ENCODE measurements at places on chromosomes 2 and 18.

- H3K27me3 ChIP-seq = peaks cover 12% of the 10 kb centered on the region
- peak; percentile 9 for DNase-seq
- H3K4me1 ChIP-seq = no peaks in the 10 kb centered on the region
- H3K4me3 ChIP-seq = no peak overlapping the region
- no peak overlapping the region for H3K27ac ChIP-seq
Observed at GRCh38 chr2:26585100-26585499, 56.1 kb downstream of the CIB4 start.

DNA sequence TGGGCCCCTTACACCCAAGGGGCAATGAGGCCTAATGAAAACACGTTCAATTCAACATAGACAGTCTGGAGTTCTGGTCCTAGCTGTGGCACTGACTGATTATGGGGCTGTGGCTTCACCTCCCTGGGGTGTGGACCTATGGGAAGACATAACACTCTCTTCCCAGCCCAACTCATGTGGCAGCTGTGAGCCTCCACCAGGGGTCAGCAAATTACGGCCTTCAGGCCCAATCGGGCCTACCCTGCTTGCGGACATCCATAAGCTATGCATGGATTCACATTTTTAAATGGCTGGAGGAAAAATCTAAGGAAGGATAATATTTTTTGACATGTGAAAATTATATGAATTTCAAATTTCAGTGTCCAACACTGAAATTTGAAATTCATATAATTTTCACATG is 101.3 kb downstream of the LOXHD1 start:
- no peak overlapping the region for H3K4me3 ChIP-seq
- peaks cover 9% of the 10 kb centered on the region for H3K27me3 ChIP-seq
- peaks cover 2% of the 10 kb centered on the region for H3K36me3 ChIP-seq
- no peak overlapping the region for H3K27ac ChIP-seq

- H3K4me1 ChIP-seq = peaks cover 19% of the 10 kb centered on the region
- no peak for DNase-seq
- no peak overlapping the region for H3K4me3 ChIP-seq
- peaks cover 19% of the 10 kb centered on the region for H3K36me3 ChIP-seq
- H3K27me3 ChIP-seq = peaks cover 11% of the 10 kb centered on the region
- H3K27ac ChIP-seq = peak overlapping the region; percentile 43
Observed at GRCh38 chr2:10947005-10947440, 35.3 kb downstream of the KCNF1 start.

DNA sequence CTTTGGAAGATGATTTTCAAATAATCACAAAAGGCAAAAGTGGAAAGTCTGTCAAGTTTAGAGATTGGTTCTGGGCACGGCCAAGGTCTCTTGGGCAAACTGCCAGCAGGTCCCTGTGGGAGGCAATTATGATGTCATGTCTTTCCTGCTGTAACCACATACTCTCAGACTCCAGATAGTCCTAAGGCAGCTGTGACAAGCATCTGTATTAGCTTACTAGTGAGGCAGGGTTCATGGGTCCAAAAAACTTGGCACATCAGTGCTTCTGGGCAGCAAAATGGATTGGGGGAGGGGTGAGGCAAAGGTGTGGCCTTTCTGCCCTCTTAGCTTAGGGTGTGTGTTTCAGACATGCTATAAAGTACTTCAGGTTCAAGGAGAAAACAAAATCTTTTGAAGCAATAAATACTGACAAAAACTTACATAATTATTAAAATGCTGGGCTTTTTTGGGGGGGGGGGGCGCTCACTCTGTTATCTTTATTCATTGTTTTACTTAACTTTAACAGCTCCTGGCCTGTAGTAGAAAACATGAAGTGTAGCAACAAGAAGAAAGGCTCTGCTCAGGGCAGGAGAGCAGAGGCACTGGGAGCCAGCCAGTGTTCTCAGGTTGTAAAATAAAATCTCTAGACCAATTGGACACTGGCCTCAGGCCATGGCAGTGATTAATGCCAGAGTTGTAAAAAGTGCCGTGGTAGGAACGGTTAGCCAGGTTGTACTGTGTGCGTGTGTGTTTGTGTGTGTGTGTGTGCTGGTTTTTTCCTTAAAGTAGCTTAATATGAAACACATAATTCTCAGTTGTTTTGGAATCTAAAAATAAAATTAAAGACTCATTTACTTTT is 14.3 kb upstream of the TANC1 start:
- no peaks in the 10 kb centered on the region for H3K4me1 ChIP-seq
- H3K27ac ChIP-seq = no peak overlapping the region
- no peak overlapping the region for H3K4me3 ChIP-seq
- H3K36me3 ChIP-seq = no peaks in the 10 kb centered on the region
- H3K27me3 ChIP-seq = no peaks in the 10 kb centered on the region
- DNase-seq = peak; percentile 45

DNA sequence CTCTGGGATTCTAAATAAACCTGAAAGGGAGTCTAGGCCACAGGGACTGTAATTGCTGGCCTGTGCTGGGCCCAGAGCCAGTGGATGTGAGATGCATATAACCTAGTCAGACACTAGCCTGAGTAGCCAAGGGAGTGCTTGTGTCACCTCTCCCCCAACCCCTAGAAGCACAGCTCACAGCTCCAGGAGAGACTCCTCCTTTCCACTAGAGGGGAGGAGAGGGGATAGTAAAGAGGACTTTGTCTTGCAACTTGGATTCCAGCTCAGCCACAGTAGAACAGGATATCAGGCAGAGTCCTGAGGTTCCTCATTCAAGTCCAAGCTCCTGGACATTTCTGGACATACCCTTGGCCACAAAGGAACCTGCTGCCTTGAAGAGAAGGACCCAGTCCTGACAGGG is 18.4 kb upstream of the EVA1A start:
- no peaks in the 10 kb centered on the region for H3K36me3 ChIP-seq
- no peaks in the 10 kb centered on the region for H3K4me1 ChIP-seq
- no peaks in the 10 kb centered on the region for H3K27me3 ChIP-seq
- H3K27ac ChIP-seq = no peak overlapping the region
- no peak for DNase-seq

GRCh38 chr2:34799556-34799955 is 1200.5 kb upstream of the FAM98A start:
- no peak for DNase-seq
- no peaks in the 10 kb centered on the region for H3K36me3 ChIP-seq

DNA sequence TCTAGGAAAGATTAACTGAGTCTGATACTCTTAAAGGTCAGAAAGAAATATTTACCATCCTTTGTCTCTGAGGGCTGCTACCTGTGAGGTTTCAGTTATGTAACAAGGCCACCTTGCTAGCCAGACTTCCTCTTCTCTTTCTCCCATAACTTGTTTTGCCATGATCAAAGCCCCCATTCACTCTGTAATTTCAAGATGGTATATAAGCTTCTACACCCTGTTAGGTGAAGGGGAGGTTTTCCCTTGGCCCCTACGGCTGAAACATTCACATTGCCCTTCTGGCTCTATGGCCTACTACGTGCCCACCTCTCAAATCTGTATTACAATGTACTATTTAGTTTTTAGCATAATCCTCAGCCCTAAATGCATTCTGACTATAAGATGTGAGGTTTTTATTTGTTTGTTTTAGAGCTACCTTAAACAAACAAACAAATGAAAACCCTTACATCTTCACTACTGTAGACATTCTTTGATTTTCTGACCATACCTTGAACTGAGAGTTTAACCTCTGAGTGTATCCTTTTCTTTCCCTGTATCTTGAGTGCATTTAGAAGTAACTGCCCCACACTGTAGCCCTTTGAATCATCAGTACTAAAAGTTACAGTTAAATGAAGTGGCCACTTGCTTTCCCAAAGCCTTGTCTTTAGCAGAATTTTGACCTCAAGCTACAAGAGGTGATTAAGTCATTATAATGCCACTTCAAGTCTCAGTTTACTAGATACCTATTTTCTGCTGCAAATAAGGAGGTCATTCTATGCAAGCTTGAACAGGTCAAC is 332.2 kb downstream of the SOCS6 start:
- H3K36me3 ChIP-seq = no peaks in the 10 kb centered on the region
- no peak overlapping the region for H3K27ac ChIP-seq
- no peak overlapping the region for H3K4me3 ChIP-seq
- H3K4me1 ChIP-seq = peaks cover 10% of the 10 kb centered on the region
- DNase-seq = no peak

DNA sequence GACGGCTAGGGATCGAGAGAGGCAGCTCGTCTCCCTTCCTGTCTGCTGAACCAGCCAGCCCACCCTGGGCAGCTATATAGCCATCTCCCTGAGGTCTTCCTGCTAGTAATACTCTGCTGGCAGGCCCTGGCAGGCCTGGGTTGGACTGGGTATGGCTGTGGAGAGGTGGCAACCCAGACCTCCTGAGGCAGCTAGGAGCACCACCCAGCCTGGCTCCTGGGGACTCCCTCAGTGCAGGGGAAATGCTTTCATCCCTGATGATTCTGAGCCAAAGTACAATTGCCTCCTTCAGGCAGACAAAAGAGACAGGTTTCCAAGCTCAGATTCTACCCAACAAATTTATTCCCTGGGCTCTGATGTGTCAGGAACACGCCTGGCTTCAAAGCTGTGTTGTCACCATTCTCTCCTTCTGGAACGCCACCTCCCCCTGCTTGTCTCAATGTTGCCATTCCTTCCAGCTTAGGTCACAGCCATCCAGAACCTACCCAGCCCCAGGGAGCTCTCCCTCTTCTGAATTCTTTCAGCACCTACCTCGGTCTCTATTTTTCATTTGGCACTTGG is 4.7 kb upstream of the DNAJB2 start:
- no peak overlapping the region for H3K4me3 ChIP-seq
- peaks cover 9% of the 10 kb centered on the region for H3K27me3 ChIP-seq
- no peak for DNase-seq
- H3K36me3 ChIP-seq = no peaks in the 10 kb centered on the region

- peaks cover 4% of the 10 kb centered on the region for H3K4me1 ChIP-seq
- H3K27ac ChIP-seq = no peak overlapping the region
- H3K36me3 ChIP-seq = no peaks in the 10 kb centered on the region
- no peak overlapping the region for H3K4me3 ChIP-seq
Observed at GRCh38 chr2:128489526-128490273, 171.0 kb upstream of the HS6ST1 start.

DNA sequence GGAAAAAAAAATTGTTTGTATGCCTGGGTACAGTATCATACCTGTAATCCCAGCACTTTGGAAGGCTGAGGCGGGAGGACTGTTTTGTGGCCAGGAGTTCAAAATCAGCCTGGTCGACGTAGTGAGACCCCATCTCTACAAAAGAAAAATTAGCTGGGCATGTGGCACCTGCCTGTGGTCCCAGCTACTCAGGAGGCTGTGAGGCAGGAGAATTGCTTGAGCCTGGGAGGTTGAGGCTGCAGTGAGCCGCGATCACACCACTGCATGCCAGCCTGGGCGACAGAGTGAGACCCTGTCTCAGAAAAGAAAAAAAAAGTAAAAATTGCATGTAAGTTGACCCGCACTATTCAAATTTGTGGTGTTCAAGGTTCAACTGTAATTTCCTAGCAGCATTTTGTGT is 32.9 kb downstream of the YIPF4 start:
- DNase-seq = no peak
- H3K27ac ChIP-seq = no peak overlapping the region
- H3K27me3 ChIP-seq = no peaks in the 10 kb centered on the region
- H3K4me1 ChIP-seq = no peaks in the 10 kb centered on the region
- no peak overlapping the region for H3K4me3 ChIP-seq
- no peaks in the 10 kb centered on the region for H3K36me3 ChIP-seq

DNA sequence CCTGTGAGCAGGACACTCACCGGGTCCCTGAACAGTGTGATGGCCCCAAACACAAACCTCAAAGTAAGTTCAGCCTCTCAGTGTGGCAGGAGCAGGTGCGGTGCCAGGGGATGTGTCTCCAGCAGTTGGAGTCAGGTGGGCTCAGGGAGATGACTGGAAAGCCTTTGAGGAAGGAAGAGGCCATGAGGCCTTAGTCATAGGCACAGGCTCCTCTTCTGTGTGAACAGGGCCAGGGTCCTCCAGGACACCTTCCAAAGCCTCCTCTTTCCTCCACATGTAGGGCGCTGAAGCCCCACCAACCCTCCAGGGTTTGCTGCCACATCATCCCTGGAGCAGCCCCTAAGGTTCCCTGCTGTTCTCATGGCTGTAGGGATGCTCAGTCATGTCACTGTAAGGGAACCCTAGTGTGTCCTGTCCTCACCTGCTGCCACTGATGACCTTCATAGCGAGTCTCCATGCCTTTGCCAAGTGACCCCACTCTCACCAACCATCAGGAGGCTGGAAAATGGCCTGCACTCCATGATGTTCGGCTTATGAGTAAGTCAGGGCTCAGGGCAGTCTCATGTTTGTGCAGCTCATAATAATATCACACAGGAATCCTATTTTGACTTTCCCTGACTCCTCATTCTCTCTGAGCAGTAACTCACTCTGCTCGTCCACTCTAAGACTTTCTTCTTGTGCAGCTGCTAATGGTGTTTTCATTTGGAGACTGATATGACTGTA is 1152.9 kb downstream of the RPIA start:
- no peaks in the 10 kb centered on the region for H3K4me1 ChIP-seq
- H3K36me3 ChIP-seq = peaks cover 10% of the 10 kb centered on the region
- H3K27me3 ChIP-seq = peaks cover 10% of the 10 kb centered on the region
- DNase-seq = no peak

DNA sequence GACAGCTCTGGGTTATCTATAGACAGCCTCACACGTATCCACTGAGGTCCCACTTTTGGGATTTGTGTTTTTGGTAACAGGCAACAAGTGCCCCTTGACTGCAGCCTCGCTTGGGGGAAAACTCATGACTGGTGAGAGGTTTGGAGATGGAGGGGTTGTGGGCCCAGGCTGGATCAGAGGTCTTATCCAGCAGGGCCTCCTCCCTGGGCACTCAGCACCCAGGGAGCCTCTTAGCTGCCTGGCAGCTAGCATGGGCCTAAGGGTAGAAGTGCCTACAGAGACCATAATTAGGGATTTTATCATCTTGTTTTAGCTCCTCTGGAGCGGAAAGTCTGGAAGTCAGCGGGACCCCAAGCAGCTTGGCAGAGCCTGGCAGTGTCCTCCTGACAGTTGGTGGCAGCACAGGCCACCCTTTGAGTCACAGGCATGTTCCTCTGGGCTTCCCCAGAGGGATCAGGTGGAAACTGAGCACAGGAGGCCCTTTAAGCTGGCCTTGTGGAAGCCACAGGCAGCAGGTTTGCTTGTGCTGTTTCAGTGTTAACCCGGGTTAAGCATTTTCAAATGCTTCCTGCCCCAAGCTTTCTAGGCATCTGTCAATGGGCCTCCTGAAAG is 143.1 kb downstream of the KCTD1 start:
- no peak overlapping the region for H3K4me3 ChIP-seq
- no peaks in the 10 kb centered on the region for H3K36me3 ChIP-seq
- DNase-seq = no peak
- H3K27ac ChIP-seq = no peak overlapping the region

DNA sequence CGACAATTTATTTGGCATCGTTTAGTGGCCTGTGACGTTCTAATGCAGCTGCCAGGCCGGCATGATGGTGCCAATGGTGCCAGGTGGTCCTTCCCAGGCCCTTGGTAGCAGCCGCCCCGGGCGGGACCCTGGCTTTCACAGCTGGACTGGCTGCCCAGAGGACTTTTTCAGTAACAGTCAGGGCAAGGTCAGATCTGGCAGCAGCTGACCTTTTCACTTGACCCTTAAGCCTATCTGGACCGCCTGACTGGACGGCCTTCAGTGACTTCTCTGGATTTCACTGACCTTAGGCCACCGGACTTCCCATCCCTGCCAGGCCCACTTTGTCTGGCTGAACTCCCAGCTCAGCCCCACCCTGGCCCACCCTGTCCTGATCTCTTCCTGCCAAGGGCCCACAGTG is 15.9 kb downstream of the TRIB2 start:
- no peak for DNase-seq
- peaks cover 2% of the 10 kb centered on the region for H3K27me3 ChIP-seq
- peaks cover 19% of the 10 kb centered on the region for H3K4me1 ChIP-seq
- H3K36me3 ChIP-seq = peaks cover 21% of the 10 kb centered on the region
- H3K27ac ChIP-seq = no peak overlapping the region
- H3K4me3 ChIP-seq = no peak overlapping the region

GRCh38 chr2:231810905-231811304 is 24.7 kb downstream of the COPS7B start:
- peaks cover 25% of the 10 kb centered on the region for H3K36me3 ChIP-seq
- no peak overlapping the region for H3K4me3 ChIP-seq
- no peak for DNase-seq
- no peak overlapping the region for H3K27ac ChIP-seq
- no peaks in the 10 kb centered on the region for H3K4me1 ChIP-seq
